ENCODE measurements at places on chromosomes 12 and 14.

GRCh38 chr14:33525626-33526025 lies 425.2 kb downstream of the EGLN3 start:
- no peak for DNase-seq

GRCh38 chr12:31645924-31646323 lies 13.6 kb upstream of the ETFBKMT start:
- DNase-seq: no peak

DNA sequence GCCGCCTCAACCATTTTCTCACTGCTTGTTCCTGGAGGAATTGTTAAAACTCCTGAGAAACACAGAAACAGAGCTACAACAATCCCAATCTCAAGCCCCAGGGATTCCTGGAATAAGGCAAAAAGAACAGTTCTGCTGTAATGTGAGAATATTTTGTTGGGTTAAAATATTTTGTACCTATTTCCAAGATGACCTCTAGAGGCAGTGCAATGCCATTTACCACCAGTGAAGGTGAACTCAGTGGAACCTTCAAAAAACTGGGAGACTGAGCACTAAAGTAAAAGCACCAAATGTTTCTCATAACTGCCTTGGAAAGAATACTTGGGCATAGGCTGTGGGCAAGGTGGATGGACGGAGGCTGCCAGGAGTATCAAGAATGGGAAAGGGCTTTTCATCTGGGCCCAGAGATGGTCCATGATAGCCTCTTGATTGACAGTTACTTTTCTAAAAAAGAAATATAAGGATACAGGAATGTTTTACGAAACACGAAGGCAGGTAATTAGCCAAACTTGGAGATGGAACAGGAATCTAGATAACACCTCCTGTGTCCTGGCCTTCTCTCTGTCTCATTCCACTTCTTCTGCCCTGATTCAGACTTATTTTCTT lies 334.0 kb upstream of the FLRT2 start:
- no peak for DNase-seq

DNA sequence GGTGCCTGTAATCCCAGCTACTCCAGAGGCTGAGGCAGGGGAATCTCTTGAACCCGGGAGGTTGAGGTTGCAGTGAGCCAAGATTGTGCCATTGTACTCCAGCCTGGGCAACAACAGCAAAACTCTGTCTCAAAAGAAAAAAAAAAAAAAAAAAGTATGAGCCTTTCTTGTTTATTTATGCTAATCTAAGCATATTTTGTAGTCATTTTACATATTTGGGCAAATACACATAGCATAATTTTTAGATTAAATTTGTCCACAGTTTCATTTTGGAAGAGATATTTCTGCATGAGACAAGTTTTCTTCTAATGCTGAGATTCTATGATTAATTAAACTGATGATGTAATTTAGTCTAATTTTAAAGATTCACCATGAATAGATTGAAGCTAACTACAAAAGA lies 494.4 kb downstream of the TMTC2 start:
- DNase-seq: no peak

DNA sequence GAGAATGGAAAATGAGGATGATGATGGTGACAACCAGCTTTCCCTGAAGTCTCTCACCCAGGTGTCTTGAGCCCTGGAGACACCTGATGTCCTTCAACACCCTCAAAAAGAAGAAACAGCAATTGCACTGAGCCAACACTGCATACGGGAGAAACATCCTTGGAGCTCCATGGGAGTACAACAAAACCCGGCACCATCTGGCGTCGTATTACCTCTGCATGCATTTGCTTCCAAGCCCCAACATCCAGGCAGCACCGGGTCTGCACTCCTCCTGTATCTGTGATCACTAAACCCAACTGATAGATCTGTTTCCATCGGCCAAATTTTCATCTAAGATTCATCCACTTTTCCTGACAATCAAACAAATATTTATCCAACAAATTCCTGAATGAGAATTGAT lies 249.9 kb downstream of the DPF3 start:
- DNase-seq: no peak

- no peak for DNase-seq
These were observed 43.8 kb downstream of the SENP1 start for GRCh38 chr12:48061938-48062719.

DNA sequence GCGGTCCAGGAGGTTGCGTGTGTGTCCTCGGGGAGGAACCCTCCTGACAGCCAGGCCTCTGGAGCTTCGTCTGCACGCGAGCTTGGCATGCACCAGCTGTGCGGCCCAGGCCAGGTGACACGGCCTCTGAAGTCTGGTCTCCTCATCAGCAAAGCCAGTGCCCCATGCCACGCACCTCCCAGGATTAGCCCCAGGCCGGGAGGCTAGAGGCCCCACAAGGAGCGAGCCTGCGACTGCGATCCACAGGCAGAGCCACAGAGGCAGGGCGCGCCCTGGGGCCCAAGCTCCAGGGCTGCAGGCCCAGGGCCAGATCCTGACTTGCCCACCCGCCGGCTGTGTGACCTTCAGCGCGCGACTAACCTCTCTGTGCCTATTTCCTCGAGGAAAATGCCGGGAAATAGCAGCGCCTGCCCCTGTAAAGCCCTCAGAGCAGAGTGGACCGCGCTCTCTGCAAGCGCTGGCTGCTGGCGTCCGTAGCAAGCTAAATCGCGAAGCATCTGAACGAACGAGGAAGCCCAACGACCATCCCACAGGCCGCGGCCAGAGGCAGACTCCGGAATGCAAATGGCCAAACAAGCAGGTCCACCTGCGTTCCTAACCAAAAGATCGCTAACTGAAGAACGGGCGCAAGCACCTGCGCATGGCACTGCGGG lies 492 bp upstream of the BTBD6 start:
- DNase-seq: no peak

GRCh38 chr12:44851586-44851985 lies 24.5 kb downstream of the NELL2 start:
- DNase-seq: no peak

DNA sequence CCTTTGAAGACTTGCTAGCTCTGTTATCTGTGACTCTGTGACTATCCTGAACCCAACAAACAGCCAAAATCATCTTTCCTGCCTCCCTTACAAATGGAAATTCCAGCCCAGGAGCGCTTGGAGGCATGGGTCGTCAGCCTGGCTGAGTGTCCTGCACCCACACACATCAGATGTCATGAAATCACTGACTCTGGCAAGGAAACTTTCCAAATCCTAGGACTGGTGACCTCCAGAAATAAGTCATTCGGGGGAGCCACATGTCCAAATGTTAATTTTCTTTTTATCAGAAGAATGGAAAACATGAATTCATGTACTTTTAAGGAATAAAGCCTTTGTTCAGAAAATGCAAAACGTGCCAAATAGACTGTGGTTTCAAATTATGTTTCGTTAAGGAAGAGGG lies 96.3 kb upstream of the EVL start:
- DNase-seq: no peak

DNA sequence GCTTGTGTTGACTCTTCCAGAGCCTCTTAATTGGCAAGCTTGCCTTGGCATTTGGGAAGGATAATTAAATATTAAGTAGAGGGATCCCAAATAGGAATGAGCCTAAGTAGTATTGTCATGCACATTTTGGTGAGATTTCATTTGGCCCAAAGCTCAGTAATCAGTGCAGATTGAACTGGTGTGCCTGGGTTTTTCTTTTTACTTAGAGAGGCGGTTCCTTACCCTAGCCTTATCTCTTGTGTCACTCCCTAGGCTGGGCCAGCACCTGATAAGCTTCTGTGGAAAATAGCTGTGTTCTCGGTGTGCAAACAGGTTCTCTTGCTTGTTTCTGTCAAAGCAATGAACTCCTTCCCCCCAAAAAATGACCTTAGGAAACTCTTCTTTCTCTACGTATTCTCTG lies 9.3 kb upstream of the B4GALNT3 start:
- no peak for DNase-seq

DNA sequence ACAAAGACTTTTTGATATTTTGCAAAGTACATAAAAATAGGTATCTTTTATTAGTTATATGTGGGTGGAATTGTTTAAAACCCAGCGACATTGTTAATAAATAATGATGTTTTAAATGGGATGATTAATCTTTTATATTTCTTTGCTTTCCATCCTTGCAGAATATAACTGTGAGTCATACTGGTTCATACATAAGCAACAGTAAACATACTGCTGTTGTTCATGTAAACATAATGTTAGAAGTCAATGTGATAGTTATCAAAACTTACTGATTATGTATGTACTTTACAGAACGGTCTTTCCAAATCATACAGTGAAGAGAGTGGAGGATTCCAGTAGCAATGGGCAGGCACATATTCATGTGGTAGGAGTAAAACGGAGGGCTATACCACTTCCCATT lies 119.8 kb downstream of the ARID2 start:
- no peak for DNase-seq

GRCh38 chr14:82003426-82003825 lies 469.8 kb upstream of the SEL1L start:
- no peak for DNase-seq

GRCh38 chr14:59187802-59188460 lies 536 bp upstream of the DAAM1 start:
- no peak for DNase-seq

DNA sequence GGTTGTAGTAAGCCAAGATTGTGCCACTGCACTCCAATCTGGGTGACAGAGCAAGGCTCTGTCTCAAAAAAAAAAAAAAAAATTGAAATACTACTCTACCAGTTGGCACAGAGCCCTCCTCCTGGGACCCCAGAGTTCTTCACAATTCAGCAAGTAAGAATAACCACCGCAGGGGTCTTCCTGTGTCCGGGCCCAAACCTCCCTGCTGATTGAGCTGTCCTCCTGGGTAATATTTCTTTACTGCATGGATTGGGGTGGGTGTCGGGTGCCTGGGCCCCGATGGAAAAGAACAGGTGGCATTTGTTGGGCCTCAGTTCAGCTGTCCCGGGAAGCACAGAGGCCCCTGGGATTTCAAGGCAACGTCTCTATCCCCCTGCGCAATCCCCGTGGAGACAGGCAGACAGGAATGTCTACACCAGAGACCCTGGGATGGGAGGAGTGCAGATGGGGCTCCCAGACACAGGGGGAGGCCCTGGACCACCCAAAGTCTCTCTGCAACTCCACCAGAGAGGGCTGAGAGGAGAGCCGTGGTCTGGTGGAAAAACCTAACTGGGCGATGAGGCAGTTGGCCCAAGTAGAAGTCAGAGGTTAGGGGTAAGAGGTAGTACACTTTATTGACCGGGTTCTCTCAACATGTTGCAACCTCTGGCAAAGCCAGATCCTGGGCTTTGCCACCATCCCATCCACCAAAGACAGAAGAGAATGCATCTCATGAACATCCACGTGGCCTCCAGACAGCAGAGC lies 32.7 kb upstream of the VPS37B start:
- no peak for DNase-seq

- no peak for DNase-seq
These were observed 23.6 kb downstream of the ZNF664 start for GRCh38 chr12:123996581-123996980.

- no peak for DNase-seq
These were observed 238.5 kb downstream of the GPHN start for GRCh38 chr14:66746316-66747006.

DNA sequence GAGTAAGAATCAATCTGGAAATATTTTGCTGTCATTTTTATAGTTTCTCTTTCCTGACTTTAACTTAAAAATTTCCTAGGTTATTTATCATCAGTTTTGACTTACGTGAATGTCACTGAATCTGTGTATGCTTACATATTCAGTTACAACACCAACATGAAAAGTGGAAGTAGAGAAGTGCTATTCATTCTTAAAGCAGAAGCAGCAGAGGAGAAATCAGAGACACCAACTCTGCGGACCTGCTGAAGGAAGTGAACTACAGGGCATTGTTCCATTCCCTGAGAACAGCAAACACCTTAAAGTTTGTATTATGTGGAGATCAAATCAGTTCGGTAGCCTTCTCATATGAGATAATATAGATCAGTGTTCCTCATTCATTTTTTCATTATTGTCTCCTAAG lies 34.1 kb downstream of the RAD51B start:
- no peak for DNase-seq

DNA sequence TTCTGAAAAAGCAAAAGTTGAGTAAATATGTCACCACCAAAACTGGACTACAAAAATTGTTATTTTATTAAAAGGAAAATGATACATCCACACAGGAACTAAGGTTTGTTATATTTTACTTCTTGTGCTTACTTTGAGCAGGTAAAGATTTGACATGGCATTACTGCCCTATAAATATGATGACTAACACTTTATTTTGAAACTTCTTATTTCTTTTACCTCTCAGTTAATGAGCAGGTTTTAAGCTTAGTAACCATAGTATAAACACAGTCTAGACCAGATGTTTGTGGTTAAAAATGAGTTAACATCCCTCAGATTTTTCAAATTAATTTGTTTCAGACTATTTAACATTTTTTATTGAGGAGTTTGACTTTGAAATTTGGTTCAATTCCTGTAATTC lies 862.5 kb upstream of the USP15 start:
- no peak for DNase-seq

DNA sequence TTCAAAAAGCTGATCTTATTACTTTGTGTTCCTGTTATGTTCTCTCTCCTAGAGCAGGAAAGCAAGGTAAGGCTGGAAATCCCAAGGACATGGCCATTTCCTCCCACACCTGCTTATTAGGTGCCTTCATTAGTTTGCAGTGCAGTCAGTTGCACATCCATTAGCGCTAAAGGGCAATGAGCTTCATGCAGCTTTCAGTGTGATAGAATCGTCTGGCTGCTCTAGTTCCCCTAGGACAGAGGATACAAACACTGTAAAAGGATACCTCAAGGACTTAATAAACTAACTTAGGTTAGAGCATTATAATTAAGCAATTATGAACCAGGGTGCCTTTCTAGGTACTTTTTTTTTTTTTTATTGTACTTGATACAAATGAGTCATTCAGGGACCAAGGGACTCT lies 21.1 kb downstream of the TMEM117 start:
- DNase-seq: no peak

- no peak for DNase-seq
These were observed 7.1 kb downstream of the SNRNP35 start for GRCh38 chr12:123465084-123465483.

GRCh38 chr14:44854114-44854513 lies 107.6 kb downstream of the KLHL28 start:
- DNase-seq: no peak

GRCh38 chr12:93297536-93297935 lies 80.2 kb upstream of the NUDT4 start:
- no peak for DNase-seq

DNA sequence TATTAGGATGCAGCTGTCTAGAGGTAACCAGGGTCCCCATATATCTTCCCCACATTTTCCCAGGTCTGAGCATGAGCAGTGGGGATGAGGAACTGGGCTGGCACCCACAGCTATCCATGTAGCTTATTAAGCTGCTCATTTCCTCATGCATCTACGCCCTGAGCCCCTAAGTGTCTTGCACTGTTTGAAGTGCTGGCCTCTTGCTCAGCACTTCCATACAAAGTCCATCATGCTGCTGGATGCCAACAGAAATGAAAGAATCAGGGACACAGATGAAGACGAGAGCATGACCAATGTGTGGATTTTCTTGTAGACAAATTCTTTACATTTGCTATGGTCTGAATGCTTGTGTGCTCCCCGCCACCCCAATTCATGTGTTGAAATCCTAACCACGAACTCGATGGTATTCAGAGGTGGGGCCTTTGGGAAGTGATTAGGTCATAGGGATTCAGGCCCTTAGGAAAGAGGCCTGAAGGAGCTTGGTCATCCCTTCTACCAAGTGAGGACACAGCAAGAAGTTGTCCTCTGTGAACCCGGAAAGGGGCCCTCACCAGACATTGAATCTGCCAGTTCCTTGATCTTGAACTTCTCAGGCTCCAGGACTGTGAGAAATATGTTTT lies 54.5 kb downstream of the C12orf75 start:
- no peak for DNase-seq

GRCh38 chr12:111443086-111443485 lies 37.4 kb downstream of the SH2B3 start:
- DNase-seq: no peak

Data from RCC 7860 (cell line).